ENCODE measurements at places on chromosomes 12 and 14.

GRCh38 chr14:69086537-69086936 is 66.4 kb downstream of the DCAF5 start:
- DNase-seq, result no peak

GRCh38 chr12:100274291-100274690 is 7.3 kb downstream of the SCYL2 start:
- no peak for DNase-seq

DNA sequence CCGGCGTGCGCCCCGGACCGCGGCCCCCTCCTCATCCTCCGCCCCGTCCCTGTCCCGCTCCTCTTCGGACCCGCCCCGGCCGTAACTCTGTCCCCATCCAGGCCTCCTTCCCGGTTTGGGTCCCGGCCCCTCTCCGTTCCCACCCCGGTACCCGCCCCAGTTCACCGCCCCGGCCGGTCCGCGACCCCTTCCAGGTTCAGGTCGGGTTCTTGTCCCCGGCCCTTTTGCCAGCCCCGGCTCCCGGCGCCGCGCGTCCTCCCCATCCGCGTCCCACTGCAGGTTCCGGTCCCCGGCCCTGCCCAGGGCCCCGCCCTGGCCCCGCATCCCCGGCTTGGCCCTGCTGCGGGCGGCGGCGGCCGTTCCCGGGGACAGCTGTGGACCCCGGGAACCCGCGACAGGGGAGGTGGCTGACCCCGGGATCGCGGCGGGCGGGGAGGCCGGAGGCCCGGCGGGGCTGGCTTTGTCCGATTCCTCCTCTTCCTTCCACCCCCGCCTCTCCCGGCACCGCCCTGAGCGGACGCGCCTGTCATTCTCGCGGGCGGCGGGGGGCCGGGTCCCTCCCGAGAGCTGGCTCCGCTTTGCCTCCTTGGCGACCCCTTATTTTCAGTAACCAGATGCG is 601 bp downstream of the KLC1 start:
- DNase-seq, result no peak

DNA sequence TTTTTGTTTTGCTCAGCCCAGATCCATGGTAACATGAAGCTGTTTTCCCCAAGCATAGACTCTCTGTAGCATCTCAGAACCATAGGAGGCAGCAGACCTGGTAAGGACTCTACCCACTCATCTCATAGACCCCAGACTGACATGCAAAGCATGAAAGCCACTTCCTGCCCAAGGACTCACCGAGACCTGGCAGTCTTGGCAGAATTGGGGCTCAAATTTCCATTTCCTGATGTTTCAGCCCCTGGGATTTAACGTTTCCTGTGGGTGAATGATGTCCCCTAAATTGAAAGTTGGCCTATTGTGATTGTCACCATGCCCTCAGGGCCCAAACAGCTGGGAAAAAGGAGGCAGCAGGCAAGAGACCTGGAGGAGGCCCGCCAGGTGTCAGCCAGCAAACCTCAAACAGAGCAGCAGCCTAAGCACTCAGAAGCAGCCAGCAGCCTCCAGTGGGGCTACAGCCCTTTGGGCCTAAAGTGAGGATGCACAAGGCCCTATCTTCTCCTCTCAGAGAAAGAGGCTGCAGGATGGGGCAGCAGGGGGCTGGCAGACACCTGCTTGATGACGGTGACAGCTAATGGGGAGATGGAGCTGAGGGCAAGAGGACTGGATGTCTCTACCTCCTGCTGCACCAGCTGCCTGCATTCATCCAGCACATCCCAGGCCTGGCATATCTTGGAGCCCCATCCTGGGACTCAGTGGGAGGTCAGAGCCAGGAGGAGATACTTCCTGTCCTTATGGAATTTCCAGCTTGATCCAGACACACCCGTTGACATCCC is 8.5 kb downstream of the KRT85 start:
- DNase-seq, result peak; percentile 2

DNA sequence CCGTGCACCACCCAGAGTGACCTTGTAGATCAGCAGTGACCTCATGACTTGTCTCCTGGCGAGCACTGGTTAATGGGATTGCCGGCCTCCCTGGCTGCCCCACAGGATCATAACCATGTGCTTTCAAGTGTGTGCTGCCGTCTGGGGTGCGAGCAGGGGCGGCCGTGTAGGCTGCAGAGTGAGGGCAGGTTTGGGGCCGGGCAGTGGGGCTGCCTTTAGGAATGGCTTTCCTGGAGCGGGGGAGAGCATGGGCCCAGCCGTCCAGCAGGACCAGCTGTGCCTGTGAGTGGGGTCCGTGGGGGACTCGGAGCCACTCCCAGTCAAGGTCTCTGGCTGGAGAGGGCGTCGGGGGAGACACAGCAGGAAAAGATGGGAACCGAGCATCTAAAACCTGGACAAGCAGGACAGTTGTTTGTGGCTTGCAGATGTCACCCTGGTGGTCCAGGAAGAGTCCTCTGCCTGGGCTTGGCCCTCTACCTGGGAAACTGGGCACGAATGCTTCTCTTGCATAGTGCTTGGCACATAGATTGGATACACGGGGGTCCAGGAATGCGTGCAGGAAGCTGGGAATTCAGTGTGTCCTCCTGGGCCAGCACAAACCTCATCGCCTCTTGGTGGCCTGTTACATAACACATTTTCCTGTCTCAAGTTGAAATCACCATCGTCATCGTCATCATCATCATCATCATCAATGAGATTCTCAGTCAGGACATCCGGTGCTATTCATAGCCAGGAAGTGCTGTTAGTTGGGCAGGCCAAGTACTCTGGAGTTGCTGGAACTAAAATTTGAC is 96.0 kb downstream of the ADGRD1 start:
- no peak for DNase-seq

DNA sequence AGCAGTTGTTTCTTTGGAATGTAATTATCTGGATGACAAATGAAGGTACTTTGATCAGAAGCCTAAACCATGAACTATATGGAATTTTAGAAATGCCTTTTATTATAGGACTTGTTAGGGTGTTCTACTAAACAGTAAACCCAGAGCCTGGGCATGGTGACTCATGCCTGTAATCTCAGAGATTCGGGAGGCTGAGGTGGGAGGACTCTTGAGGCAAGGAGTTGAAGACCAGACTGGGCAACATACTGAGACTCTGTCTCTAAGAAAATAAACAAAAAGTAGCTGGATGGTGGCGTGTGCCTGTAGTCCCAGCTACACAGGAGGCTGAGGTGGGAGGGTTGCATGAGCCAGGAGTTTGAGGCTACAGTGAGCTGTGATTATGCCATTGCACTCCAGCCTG is 23.9 kb downstream of the PALS1 start:
- DNase-seq, result peak; percentile 57

DNA sequence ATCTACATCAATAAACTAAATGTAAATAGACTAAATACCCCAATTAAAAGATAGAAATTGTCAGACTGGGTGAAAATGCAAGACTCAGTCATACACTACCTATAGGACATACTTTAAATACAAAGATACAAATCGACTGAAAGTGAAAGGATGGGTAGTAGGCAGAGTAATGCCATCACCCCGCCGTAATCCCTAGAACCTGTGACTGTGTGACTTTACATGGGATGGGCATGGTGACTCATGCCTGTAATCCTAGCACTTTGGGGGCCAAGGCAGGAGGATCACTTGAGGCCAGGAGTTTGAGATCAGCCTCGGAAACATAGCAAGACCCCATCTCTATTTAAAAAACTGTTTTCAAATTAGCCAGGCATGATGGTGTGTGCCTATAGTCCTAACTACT is 2.6 kb upstream of the EVL start:
- no peak for DNase-seq

DNA sequence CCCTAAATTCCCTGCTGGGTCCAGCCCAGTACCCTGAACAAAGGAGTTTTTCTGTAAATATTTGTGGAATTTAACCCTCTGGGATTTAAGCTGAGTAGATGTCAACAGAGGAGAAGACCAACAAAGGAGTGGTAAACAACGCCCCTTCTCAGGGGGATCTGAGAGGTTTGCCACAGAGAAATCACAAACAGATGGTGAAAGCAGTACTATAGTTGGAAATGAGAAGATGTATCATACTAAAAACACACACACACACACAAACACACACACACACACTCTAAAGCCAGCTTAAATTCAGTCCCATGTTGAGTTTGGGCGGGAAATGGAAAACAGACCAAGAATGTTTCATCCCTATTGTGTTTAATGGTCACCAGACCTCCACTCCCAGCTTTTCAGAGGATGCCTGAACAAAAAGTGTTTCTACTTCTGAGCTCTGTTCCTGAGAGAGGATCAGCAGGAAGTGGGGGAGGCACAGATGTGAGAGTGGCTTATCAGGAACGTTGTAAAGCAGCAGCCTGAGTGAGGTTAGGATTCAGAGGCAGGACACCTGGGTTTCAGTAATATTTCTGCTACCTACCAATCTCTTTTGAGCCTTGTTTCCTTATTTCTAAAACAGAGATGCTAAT is 3.2 kb downstream of the BIN2 start:
- peak; percentile 56 for DNase-seq

DNA sequence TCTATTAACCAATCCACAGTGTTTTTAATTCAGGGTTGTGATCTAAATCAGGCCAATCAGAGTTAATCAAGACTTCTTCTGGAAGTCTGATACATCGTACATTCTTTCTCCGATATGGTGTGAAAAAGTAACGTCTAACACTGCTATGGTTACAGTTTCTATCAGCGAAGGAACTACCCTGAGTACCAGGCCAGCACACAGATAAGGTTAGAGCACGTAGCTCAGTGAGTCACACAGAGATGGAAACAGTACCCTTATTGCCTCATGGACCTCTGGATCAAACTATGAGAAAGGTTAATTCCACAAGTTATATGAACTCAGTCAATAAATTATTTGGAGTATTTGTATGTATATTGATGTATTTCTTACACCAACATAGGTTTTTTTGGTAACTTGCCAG is 3.3 kb downstream of the OR6C68 start:
- DNase-seq, result no peak

DNA sequence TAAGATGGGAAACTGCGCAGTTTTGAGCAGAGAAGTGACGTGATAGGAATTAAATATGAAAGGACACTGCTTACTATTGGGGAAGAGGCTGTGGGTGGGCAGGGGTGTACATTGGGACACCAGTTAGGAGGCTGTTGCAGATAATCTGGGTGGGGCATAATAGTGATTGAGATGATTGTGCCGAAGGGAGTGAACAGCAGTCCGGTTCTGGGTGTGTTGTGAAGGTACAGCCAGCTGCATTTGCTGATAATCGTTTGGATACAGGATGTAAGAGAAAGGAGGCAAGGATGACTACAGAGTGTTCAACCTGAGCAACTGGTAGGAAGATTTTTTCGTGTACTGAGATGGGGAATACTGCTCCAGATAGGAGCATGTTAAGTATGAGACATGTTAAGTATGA is 205.2 kb upstream of the NEDD1 start:
- DNase-seq, result no peak

- no peak for DNase-seq
Measured at GRCh38 chr12:77337362-77337761, 272.0 kb upstream of the E2F7 start.

- no peak for DNase-seq
Measured at GRCh38 chr12:14157088-14157747, 175.8 kb upstream of the GRIN2B start.

- DNase-seq, result no peak
Measured at GRCh38 chr12:42021469-42021868, 123.2 kb downstream of the GXYLT1 start.

DNA sequence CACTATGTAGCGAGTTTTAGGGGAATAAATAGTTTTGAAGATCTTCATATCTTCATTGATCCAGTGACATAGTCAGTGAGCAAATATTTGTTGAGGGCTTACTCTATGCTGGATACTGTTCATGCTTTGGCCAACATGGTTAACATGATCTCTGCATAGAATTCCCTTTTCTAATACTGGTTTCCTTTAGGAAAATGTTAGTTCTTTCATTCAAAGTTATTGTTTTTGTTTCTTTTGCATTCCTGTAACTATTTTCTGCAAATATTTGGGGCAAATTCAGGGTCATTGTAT is 226.5 kb downstream of the C12orf50 start:
- no peak for DNase-seq

- DNase-seq, result no peak
Measured at GRCh38 chr12:24360907-24361306, 411.4 kb upstream of the SOX5 start.

- no peak for DNase-seq
Measured at GRCh38 chr14:91349481-91350074, 68.0 kb downstream of the CCDC88C start.

- peak; percentile 4 for DNase-seq
Measured at GRCh38 chr12:38921025-38921677, 15.8 kb upstream of the CPNE8 start.

DNA sequence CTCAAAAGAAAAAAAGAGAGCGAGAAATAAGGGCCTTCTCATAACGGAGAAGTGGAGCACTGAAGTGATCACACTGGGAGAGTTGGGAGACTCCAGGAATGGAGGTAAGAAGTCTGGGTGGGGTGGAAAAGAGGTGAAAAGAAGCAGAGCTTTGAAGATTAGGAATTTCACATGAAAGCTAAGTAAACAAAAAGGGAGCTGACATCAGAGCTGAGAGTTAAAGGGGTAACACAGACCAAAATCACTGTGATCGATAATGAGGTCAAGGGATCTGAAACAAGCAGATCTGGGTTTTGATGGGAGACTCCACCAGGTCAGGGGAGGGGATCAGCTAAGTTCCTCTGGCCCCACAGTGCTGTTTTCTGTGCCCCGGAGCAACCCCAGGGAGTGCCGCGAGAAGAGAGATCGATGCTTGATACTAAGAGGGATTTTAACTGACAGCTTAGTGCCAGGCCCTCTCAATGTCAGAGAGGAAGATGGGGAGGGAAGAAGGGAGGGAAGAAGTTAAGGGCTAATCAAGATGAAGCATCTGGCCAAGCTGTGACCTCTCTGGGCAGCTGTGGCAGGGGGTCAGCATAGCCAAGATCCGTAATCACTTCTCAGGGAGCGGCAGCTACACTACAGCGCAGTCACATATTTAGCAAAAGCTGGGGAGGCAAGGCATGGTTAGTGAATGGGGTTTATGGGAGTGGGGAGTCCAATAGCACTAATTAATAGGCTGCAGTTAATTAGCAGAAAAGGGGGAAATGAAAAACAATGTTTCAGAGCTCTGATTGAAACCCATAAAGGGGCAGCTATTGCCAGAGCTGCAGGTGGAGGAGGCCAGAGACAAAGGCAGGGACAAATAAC is 8.0 kb downstream of the AQP6 start:
- DNase-seq, result no peak

- DNase-seq, result peak; percentile 92
Measured at GRCh38 chr12:65609359-65609771, 214.9 kb upstream of the HMGA2 start.

DNA sequence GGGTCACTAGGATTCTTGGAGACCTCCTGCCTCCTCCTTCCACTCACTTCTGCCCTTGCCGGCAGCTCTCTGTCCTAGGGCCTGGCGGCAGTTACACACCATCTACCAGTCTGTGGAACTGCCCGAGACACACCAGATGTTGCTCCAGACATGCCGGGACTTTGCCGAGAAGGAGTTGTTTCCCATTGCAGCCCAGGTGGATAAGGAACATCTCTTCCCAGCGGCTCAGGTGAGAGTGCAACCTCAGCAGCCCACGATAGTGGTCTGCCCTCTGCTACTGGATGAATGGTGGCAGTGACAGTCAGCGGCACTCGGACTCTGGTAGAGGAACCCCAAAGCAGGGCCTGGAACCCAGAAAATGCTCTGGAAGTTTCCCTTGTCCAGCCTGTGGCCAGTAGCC is 1.3 kb downstream of the ACADS start:
- no peak for DNase-seq

GRCh38 chr14:71139294-71139946 is 232.2 kb downstream of the PCNX1 start:
- no peak for DNase-seq

GRCh38 chr14:47539031-47539461 is 136.4 kb downstream of the MDGA2 start:
- no peak for DNase-seq
